ENCODE measurements at places on chromosomes 7 and 10.

GRCh38 chr10:44978570-44979280 lies at the start of gene DEPP1:
Gene DEPP1, minus strand, starts transcription at chr10:44978809. Its CDS starts 779 bp downstream, at chr10:44978030.
- DNase-seq: no peak

DNA sequence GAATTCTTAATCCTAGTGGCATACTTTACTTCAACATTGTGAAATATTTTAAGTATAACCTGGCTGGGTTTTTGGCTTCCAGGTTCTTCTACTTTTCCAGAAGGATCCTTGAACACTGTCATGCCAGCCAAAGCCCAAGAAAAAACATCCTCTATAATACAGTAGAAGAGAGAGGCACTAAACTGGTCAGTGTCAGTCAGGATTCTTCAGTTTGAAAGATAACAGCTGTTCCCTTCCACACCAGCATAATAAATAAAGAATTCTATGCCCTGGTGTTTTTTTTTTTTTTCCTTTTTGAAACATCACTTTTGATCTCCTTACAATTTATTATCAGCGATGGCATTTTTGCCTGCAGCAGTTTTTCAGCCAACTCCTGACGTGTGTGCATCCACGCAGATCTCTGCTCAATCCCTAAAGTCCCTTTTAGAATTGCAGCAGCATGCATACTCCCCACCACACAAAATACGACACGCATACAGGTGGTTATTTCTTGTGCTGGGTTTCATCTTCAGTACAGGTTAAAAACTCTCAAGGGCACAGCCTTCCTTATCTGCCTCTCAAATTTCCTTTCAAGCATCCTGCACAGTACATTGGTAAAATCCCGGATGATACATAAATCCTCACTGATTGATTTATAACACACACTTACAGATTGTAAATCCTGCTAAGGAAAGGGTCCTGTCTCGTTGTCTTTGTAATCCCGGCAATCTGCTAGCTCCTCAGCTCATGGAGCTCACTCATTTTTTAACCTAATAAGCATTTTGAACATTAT lies 100.2 kb downstream of the TPK1 start:
- DNase-seq: no peak

GRCh38 chr10:132845780-132846595 lies 60.0 kb upstream of the NKX6-2 start:
- DNase-seq: no peak

DNA sequence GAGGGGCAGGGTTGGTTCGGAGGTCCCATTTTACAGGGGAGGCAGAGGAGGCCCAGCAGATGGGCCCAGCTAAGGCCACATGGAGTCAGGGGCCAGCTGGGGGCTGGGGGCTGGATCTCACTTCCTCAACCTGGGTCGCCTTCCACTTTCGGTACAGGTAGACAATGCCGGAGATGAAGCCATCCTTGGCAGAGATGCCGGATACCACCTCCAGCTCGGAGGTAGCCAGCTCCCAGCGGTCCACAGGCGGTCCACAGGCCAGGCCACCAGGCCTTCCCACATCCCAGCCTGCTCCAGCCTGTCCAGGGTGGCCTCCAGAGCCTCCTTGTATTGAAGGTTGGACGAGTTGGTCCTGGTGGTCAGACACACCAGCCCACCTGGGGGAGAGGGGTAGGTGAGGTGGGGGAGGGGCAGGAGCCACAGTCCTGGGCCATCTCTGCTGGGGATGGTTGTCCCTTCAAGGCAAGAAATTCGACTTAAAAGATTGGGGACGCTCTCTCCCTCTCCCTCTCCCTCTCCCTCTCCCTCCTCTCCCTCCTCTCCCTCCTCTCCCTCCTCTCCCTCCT lies 3.9 kb downstream of the CLDN4 start:
- no peak for DNase-seq

GRCh38 chr7:52355053-52355452 lies 680.4 kb upstream of the POM121L12 start:
- no peak for DNase-seq

DNA sequence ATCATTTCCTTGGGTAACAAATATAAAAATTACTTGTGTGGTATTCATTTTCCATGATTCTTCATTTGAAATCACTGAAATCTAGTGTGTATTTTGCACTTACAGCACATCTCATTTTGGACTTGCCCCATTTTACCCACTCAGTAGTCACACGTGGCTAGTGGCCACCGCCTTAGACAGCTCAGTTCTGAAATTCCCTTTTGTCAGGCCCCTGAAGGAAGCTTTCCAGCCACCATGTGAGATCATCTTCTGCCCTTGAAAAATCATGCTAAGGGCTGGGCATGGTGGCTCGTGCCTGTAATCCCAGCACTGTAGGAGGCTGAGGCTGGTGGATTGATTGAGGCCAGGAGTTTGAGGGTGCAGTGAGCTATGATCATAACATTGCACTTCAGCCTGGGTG lies 79.3 kb downstream of the PLXDC2 start:
- DNase-seq: no peak

DNA sequence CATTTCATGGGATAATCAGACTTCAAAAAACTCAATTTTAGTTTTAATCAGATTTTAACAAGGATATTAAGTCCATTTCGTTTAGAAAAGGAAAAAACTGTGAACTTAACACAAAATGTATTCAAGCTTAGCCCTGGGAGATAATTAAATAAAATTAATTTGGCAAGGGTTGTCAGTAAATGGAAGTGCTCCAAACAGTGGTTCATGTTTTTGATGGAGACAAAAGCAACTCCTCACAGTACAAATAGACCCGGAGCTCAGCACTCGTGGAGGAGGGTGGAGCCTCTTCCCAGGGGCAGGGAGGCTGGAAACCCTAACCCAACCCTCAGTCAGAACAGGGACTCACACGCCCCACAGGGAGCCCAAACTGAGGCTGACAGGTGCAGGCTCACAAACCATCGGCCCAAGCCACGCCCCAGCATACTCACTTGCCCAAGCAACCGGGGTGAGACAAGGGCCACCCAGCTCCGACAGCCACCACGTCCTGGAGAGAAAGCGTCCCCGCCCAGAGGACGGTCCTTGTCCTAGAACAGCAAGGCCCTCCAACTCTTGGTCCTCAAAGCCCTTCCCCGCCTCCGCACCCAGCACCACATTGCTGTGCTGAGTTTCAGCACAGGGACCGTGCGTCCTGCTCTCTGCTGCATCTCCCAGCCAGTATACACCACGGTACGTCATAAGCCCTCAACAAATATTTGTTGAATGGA lies 39.8 kb downstream of the MAD1L1 start:
- no peak for DNase-seq

- no peak for DNase-seq
These were observed 50.7 kb upstream of the CABCOCO1 start for GRCh38 chr10:61612009-61612408.

DNA sequence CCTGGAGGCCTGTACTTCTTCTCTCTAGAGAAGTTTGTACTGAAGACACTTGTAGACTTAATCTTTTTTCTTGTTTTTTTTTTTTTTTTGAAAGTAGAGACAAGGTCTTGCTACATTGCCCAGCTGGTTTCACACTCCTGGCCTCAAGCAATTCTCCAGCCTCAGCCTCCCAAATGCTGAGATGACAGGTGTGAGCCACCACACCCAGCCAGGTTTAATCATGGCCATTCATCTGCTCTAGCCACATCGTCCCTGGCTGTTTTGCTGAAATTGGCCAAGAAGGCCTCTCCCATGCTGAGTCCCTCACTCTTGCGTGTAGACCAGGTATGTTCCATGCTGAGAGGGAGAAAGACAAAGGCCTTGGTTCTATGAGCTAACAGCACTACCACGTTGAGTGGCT lies 176.2 kb downstream of the JCAD start:
- DNase-seq: no peak

DNA sequence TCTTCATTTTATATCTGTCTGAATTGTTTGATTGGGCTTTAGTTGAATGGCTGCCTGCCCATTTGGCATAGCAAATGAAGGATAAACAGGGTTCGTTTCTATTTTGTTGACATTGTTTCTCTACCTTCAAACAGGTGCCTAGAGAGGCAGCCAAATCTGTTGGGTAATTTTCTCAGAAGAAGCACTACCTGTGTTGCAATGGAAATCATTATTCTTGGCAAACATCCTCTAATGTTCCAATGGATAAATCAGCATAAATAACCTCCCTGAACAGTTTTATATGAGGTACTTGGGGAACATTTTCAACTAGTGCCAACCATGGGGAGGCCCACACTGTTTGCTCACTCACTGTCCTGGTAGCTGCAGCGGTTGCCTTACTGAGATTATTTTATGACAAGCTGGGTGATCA lies 64.4 kb upstream of the PLPP4 start:
- DNase-seq: no peak

DNA sequence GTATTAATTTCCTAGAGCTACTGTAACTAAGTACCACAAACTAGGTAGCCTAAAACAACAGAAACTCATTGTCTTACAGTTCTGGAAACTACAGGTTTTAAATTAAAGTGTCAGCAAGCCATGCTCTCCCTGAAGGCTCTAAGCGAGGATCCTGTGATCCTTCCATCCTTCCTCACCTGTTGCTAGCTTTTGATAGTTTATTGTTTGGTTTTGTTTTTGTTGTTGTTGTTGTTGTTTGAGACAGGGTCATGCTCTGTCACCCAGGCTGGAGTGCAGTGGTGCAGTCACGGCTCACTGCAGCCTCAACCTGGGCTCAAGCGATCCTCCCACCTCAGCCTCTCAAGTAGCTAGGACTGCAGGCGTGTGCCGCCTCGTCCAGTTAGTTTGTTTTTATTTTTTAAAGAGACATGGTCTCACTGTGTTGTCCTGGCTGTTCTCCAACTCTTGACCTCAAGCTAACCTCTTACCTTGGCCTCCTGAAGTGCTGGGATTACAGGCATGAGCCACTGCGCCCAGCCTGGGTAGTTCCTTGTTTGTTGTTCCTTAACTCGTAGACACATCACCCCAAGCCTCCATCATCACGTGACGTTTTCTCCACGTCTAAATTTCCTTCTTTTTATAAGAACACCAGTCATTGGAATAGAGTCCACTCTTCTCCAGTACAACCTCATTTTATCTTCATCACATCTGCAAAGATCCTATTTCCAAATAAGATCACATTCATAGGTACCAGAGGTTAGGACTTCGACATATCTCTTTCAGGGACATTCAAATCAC lies 109.1 kb downstream of the AKR1D1 start:
- DNase-seq: no peak

GRCh38 chr7:147858421-147858820 lies 732.1 kb upstream of the C7orf33 start:
- no peak for DNase-seq

DNA sequence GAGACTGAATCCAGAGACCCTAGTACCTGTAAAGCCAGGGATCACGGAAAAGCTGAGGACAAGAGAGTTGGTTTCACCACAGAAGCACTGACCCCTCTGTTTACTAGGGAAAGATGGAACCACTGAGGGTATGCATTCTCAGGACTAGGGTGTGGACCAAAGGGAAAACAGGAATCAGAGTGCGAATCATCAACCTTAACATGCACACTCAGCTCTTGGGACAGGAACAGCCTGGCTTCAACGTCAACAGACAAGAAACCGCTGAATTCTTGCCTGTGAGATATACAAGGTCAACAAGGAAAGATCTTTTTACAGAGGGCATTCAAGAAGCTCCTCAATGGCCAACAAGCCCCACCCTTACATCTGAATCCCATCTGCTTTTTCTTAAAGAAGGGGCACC lies 14.9 kb downstream of the TNRC18 start:
- no peak for DNase-seq

GRCh38 chr7:17131060-17131345 lies 167.4 kb upstream of the AHR start:
- DNase-seq: no peak

DNA sequence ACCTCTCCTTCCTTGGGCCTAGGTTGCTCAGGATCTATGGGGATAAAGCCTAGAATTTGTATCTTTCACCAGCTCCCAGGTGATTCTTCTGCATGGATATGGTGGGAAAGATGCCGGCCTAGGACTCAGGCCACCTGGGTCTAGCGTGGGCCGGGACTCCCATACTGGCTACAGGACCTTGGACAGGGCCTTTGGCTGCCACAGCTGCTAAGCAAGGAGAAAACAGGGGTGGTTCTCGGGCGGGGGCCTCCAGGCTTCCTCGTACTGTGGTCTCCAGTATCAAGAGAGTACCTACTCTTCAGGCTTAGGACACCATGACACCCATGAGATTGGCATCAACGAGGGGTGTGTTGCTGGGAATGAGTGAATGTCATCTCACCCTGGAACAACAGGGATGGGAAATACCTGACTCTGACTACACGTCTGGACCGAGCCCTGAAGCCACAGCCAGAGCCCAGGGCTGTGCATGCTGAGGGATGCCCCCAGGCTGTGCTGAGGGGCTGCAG lies 120.3 kb upstream of the ADAM12 start:
- no peak for DNase-seq

DNA sequence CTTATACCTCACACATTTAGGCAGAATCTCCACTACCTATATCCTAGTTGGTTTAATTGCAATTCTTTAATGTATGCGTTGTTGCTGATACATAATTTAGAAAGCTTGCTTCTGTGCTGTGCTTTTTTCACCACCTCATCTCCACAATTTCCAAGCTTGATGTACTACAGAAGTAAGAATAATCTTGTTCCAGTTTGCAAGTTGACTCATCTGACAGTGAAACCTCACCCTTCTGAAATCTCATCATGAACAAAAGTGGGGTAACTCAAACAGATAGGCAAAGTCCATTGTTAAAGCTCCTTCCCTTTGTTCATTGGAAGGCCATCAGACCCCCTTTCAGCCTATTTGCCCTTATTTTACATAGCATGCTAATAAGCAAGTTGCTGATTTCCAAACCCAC lies 13.6 kb downstream of the EIF4EBP2 start:
- DNase-seq: no peak

DNA sequence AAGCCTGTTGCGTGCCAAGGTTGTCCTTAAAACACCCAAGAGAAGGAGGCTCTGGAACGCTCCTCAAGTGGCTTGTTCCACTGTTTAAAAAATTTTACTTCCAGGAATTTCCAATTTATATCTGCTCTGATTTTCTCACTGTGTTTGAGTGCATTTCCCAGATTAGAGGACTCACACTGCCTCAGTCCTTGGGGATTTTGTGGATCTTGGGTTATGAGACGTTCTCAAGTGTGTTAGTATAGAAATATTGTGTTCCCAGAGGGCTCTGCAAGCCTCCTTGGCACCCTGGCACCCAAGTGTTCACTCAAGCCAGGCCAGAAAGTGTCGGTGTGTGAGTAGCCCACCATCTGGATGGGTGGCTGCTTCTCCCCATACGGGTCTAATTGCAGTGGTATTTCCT lies 192.2 kb downstream of the SNX10 start:
- DNase-seq: no peak

- no peak for DNase-seq
These were observed 50.1 kb upstream of the ELN start for GRCh38 chr7:73977619-73978618.

- DNase-seq: no peak
These were observed 298.7 kb downstream of the BAMBI start for GRCh38 chr10:28975891-28976531.

DNA sequence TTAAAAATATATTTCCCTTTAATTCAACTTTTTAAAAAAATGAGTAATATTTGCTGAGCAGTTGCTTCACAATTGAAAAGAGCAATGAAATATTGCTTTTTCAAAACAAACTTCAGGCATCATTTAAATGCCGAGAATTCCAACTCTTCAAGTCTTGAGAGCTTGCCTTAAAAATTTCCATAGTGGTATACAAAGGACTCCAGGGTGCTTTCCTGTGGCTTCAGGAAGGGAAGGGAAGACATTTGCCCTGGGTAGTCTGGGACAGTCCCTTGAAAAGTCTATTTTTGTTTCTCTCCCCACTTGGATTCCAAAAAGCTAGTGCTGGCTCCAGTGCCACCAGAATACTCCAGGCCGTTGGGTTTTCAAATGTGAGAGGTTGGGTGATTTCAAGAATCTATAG lies 71.7 kb downstream of the HYCC1 start:
- DNase-seq: no peak

- DNase-seq: no peak
These were observed 177.9 kb downstream of the RNF133 start for GRCh38 chr7:122520971-122521555.

All from CD4-positive, alpha-beta T cell treated with Interleukin-12 subunit alpha and Interleukin-12 subunit beta, for 1 hour (primary cell).